ENCODE measurements at places on chromosomes 13 and 19.

DNA sequence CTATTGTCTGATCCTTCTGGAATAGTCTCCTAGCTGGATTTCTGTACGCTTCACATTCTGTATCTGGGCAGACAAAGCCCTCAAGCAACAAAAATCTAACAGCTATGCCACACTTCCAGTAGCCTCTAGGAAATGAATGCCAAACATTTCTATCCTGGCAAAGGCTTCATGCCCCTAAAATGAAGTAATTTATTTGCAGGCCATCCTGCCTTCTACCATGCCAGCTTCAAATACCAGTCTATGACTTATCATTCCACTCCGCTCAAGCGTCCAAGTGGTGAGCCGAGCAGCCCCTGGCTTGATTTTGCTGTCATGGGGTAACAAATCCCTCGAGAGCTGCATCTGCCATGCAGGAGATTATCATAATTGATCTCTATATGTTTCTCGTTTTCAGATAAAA lies 86.9 kb downstream of the LHFPL6 start:
- no peak for DNase-seq

GRCh38 chr13:28501547-28501946 lies 6.6 kb upstream of the FLT1 start:
- DNase-seq = no peak

GRCh38 chr19:14113762-14114414 lies 3.7 kb downstream of the PRKACA start:
- no peak for DNase-seq

GRCh38 chr13:33918199-33918932 lies 100.4 kb downstream of the RFC3 start:
- no peak for DNase-seq

DNA sequence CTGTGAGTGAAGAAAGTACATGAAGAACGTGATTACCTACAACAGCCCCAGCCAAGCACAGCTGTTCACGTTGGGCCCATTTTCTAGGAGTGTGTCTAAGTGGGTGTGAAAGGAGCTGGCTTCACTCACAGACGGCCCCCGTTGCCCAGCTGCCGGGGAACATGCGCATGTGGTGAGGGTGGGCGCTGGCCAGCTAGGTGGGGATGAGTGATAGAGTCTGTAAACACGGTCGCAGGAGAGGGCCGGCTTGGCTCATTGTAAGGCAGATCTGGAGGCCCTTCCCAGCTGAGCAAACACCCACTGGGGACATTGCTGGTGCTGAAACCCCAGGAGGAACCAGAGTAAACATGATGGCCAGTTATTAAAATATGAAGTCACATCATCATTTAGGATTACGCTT lies 160.5 kb downstream of the TEX29 start:
- DNase-seq = no peak

- DNase-seq = no peak
Measured at GRCh38 chr13:106490569-106491321, 44.7 kb downstream of the EFNB2 start.

DNA sequence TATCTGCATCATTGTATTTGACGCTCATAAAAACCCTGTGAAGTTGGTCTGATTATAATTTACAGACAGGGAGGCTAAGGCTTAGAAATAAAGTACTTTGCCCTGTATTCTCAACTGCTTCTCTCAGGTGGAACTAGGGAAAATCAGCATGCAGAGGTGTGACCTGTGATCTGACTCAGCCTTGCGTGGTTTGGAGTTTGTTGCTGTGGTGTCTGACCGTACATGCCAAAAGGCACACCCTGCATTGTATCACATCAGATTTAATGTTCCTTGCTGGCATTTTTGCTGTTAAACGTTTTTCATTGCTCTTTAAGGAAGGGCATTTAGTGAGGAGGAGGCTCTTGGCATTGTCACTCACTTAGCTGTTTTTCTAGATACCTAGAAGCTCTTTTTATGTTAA lies 58.8 kb upstream of the C1QTNF9B start:
- DNase-seq = no peak

GRCh38 chr13:93709506-93710244 lies 483.1 kb downstream of the GPC6 start:
- DNase-seq = no peak

DNA sequence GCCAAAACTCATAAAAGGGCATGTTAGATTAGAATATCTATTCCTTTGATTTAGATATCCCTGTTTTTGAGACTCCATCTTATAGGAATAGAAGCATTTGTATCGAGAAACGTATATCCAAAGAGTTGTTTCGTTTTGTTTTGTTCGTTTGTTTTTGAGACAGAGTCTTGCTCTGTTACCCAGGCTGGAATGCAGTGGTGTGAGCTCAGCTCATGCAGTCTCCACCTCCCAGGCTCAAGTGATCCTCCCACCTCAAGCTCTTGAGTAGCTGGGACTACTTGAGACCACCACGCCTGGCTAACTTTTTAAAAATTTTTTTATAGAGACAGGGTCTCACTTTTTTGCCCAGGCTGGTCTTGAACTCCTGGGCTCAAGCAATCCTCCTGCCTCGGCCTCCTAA lies 26.6 kb upstream of the ZMYM5 start:
- DNase-seq = no peak

- no peak for DNase-seq
Measured at GRCh38 chr13:23609414-23609760, 39.2 kb downstream of the TNFRSF19 start.

DNA sequence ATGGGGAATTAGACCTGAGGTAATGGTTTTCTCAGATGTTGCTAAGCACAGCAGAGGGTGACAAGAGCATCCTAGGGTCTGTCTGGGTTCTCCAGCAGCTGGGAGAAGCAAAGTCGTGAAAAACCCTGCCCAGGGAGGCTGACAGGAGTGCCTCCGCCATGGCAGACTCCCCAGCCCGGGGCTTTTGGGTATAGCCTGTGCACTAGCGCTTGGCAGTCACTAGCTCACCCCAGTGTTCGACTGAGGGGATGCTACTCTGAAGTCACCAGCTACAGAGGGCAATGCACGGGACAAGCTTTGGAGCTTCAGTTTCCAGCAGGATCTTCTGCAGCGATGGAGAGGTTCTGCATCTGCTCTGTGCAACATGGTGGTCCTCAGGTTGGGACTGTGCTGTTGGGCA lies 87.5 kb downstream of the ING1 start:
- no peak for DNase-seq

GRCh38 chr13:78168981-78169380 lies 250.3 kb upstream of the EDNRB start:
- no peak for DNase-seq

- DNase-seq = no peak
Measured at GRCh38 chr19:607301-608154, 17.8 kb downstream of the HCN2 start.

- DNase-seq = no peak
Measured at GRCh38 chr19:31979949-31980670, 365.3 kb upstream of the ZNF507 start.

DNA sequence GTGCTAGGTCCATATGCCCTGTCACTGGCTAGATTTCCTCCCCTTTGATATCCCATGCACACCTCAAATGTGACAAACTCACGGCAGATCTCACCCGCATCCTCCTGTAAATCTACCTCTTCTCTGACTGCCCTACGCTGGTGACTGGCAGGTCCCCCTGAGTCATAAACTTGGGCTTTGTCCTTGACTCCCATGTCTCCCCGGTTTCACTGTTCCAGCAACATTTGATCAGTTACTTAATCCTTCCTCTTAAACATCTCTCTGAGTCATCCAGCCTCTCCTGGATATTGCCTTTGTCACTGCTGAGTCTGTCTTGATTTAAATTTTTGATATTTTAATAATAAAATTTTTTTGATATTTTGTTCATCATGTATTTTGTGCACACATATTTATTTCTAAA lies 26.5 kb downstream of the FAM216B start:
- no peak for DNase-seq

Data from NCI-H2227 treated with DMSO at 0.1 percent for 48 hours (cell line).